Pulmonary artery endothelial cell (primary cell): ENCODE measurements at places on chromosomes 11 and 22. TPM values are rescaled to one million over a fixed set of nuclear protein-coding genes. Genes with fewer than 3 reads are reported as not detected.

- no peak for DNase-seq
Measured at GRCh38 chr11:76005756-76006155, 190.7 kb downstream of the UVRAG start.

SLC5A4 gene
- total RNA-seq, result 0.14 and 0.66 TPM in 2 replicates

GRCh38 chr22:37072673-37073072 is 21.1 kb downstream of the KCTD17 start:
- no peak for DNase-seq

DNA sequence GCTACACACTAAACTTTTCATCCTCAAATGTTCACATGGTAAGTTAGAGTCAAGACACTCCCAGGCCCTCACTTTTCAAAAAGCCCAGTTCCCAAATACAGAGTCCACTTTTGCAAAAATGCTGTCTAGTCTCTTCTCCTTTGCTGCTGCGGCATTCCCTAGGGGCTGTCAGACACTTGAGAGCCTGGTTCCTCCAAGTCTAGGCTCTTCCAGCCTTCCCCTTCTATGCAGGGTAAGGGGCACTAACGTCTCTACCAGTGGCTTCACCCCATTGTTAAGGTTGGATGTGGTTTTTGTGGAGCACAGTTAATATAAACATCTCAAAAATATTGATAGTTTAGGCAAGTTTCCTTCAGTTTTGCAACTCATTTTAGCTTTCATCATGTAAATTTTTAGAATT is 181.5 kb downstream of the KIF18A start:
- DNase-seq, result no peak

DNA sequence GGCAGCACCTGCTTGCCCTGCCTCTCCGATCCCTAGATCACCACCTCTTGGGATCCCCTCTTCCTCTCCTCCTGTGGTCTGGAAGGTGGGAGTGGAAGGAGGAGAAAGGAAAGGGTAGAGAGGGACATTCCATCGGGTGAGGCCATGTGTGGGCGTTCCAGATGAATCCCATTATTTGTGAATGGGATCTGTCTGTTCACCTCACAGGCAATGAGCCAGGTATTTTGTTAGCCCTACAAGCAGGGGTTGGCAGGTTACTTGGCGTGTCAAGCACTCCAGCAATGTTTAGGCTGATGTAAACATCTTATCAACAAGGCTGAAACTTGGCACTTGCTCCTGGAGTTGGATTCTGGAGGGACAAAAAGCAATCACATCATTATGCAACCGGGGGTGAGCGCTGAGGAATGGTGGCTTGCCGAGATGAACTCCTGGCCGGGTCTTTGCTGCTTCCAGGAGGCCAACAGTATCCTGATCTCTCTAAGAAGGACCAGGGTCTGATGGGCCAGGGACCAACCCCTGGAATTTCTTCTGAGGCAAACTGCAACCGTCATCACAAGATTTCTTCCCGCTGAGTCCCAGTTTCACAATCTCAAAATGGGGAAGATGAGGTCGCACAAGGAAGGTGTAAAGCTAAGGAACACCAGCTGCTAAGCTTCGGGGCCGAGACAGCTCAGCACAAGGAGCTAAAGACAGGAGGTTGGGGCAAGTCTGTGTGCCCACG is 7.8 kb downstream of the ADAMTS8 start:
- no peak for DNase-seq

DNA sequence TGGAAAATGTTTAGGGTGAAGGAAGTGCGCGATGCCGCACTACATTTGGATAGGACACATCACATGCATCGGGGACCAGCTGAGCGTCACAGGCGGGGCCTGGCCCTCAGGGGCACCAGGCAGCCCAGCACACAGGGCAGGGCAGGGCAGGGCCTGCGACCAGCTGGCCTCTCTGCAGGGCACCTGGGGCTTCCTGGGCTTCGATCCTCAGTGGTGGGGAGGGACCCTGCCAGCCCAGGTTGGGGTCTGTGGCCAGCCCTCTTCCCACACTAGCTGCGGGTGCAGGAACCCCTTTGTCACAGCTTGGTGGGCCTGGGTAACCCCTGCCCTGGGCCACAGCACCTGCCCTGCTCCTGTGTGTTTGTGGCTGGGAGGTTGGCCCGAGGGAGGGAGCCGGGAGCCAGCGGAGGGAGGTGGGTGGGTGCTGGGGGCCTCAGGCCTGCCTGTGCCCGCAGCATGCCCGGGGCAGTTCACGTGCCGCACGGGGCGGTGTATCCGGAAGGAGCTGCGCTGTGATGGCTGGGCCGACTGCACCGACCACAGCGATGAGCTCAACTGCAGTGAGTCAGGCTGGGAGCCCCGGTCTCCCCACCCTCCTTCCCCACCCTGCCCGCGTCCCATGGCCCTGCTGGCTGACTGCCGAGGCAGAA is 37.9 kb downstream of the ST14 start:
- no peak for DNase-seq

MUC5AC gene
- not detected in 2 replicates for total RNA-seq

ART5 gene
- total RNA-seq, result not detected in 2 replicates

GRCh38 chr11:83864412-83865057 is 578.4 kb upstream of the CCDC90B start:
- DNase-seq, result no peak

TCN1 gene
- not detected in 2 replicates for total RNA-seq

GRCh38 chr11:2444821-2445745 is at the start of gene KCNQ1:
TSS of gene KCNQ1 (plus strand) at chr11:2445008. CDS start at chr11:2445099, 91 bp downstream.
- no peak for DNase-seq

GRCh38 chr22:30747493-30747892 is 52.8 kb downstream of the OSBP2 start:
- DNase-seq, result no peak

ATP6V1E1 gene
- 119 and 124 TPM in 2 replicates for total RNA-seq

DNA sequence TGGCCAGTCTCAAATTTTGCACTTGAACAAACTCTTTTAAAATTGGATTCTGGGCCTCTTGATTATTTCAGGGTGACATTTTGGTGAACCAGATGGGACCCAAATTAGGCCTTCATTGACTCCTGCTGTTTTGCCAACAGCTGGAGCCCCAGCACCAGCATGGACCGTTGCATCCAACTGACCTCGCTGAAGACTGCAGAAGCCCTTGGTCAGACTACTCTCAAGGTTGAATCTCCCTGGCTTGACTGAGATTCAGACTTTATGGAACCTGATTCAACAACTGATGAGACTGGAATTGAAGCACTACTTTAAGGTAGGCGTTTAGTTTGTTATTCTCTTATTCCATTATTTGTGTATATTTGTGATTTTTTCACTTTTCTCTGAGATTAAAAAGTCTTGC is 41.7 kb downstream of the NARS2 start:
- DNase-seq, result no peak

DNA sequence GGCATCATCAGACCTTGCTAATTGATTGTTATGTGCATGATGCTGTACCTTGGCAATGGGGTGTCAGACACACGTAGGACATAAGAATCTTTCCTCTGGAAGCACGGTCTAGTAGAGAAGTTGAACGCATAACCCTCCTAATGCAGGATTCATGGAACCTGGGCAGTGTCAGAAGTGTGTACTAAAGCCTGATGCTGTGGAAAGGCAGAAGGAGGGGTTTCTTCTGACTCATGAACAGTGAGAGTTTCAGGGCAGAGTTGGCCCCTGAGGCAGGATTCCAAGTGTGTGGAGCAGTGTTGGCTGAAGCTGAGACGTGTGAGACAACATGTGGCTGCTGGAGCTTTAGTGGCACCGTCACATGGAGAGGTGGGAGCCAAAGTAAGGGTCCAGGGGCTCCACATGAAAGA is 3.5 kb downstream of the PANX1 start:
- DNase-seq, result no peak

- no peak for DNase-seq
Measured at GRCh38 chr11:66789097-66789890, 53.9 kb upstream of the RCE1 start.

DNA sequence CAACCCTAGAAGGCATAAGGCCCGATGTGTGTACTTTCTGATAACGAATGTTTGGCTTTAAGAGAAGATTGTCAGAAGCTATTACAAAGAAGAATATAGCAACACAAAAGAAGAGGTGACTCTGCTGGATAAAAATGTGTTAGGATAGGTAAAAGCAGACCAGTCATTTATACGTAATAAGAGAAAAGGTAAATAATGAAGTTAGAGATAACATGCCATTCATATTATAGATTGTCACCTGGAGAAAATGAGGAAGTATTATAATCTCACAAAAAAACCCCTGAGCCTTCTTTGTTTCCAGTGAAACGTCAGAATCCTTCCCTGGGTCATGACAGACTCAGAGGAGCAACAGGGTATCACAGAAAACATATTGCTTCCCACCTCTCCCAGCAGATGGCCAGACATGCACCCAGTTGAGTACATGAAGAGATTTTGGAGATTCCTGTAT is 36.1 kb downstream of the PPFIA1 start:
- DNase-seq, result no peak

MRGPRX1 gene
- total RNA-seq, result not detected in 2 replicates

DNA sequence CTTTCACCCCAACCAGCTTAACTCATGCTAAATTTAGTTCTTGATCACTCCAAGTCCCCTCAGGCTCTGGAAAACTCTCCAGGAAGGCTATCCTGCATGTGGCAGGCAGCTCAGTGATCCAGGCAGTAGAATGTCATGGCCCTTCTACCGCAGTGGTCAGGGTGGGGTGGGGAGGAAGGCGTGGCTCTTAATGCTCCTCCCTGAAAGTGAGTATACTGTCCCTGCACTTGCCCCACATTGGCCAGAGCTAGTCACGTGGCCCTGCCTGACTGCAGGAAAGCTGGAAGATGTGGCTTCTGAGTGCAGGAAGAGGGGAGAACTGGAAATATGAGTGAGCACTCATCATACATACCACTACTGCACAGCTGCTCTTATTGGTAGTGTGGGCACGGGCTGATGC is 102.1 kb downstream of the GRAMD1B start:
- DNase-seq, result no peak

GRCh38 chr11:8243458-8243857 is 20.2 kb downstream of the LMO1 start:
- DNase-seq, result no peak

GRCh38 chr22:49013707-49014106 is 814.0 kb downstream of the BRD1 start:
- DNase-seq, result no peak

GRCh38 chr11:31240340-31240904 is 129.1 kb downstream of the DCDC1 start:
- peak; percentile 11 for DNase-seq

KRTAP5-2 gene
- not detected in 2 replicates for total RNA-seq

TTLL1 gene
- total RNA-seq, result 9.0 and 13.5 TPM in 2 replicates

APOBEC3A gene
- total RNA-seq, result not detected in 2 replicates

DNA sequence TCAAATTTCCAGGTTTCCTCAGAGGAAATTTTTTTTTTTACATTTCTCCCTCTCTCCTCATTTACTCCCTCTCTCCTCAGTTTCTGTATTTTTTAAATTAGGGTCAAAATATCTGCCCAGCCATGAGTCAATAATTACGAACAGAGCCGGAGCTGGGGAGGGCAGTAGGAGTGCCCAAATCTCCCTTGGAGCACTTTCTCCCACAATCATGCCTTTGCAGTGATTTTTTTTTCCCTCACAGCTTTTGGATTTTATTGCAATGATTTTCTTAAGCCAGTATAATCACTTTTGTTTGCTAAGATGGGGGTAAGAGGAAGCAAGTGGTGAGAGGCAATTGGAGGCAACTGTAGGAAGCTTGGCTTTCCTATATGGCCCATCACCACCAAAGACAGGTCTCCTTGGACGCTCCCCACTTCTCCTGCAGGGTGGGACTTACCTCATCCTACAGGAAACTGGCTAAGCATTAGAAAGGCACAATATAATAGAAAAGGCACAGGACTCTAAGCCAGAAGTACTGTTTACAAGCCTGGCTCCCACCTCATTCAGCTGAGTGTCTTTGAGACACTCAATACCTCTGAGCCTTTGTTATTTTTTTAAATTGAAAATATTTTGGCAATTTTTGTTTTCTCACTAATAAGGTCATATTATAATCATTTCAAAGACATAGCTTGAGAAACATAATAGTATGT is 192.6 kb upstream of the PITPNB start:
- DNase-seq, result no peak

DNA sequence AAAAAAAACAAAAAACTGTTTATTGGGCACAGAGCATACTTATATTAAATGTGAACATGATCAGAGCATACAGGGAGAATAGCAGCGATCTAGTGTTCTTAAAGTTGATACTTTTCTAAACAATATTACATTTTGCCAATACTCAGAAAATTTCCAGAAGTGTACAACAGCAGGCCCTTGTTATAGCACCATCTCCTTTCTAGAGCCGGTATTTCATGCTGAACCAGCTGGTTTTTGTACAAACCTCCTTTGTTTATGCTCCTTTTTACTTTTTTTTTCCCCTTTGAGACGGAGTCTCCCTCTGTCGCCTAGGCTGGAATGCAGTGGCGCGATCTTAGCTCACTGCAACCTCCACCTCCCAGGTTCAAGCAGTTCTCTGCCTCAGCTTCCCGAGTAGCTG is 90.7 kb downstream of the PPP6R3 start:
- DNase-seq, result no peak

ZNF70 gene
- total RNA-seq, result 2.6 TPM in 2 replicates

TP53AIP1 gene
- not detected in 2 replicates for total RNA-seq

GRCh38 chr11:119991669-119992068 is 146.2 kb downstream of the TRIM29 start:
- no peak for DNase-seq

TNNT3 gene
- not detected in 2 replicates for total RNA-seq

MMP13 gene
- total RNA-seq, result not detected in 2 replicates

DNA sequence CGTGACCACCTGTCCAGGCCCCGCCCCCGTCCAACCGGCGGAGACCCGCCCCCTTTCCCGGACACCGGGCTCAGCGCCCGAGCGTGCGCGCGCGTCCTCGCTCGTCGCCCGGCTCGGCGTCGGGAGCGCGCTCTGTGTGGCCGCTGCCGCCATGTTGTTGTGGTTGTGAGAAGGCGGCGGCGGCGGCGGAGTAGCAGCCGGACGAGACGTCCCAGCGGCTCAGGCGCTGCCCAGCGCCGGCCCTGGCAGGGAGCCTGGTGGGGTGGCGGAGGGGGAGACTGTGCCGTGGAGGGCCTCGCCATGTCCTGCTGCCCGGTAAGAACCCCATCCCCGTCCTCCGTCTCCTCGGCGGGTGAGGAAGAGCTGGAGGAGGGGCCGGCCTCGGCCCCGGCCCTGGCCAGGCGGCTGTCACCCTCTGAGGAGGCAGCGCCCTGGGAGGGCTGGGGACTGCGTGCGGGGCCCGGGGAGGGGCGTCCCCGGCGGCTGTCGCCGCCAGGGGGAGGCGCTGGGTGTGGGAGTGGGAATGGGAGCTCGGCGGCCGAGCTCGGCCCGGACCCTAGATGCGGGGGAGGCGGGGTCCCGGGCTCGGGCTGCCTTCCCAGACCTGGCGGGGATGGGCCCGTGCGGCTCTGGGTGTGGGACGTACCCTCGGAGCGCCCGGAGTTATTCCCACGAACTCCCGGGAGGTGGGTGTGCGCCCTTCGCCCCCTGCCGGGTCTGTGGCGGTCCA is at the start of gene MTMR3:
TSS of gene MTMR3 (plus strand) at position 130 of the 730 bp plus-strand sequence. CDS start 87,886 bp downstream, outside the sequence.
- DNase-seq, result peak; percentile 57
